ENCODE measurements at places on chromosomes 3 and 15.

- DNase-seq: no peak
Measured at GRCh38 chr3:50392101-50392715, 32.9 kb upstream of the TMEM115 start.

DNA sequence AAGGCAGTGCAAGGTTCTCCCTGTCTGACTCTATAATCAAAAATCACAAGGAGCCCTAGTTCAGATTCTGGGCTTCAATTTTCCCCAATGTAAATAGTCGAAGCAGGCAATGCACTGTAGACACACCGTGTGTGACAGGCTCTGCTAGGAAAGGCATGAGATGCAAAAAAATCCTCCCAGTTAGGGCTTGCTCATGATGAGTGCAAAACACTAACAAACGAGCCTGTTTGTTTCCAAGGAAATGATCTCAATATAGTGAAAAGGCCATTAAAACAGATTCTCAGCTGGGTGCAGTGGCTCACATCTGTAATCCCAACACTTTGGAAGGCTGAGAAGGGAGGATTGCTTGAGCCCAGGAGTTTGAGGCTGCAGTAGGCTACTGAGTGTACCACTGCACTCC lies 55.7 kb downstream of the UMPS start:
- no peak for DNase-seq

GRCh38 chr3:12924437-12924836 lies 83.1 kb upstream of the RPL32 start:
- no peak for DNase-seq

GRCh38 chr3:82938821-82939328 lies 1177.4 kb upstream of the GBE1 start:
- no peak for DNase-seq

- no peak for DNase-seq
Measured at GRCh38 chr3:135172191-135172869, 377.3 kb downstream of the EPHB1 start.

GRCh38 chr15:28191832-28192231 lies 92.7 kb upstream of the OCA2 start:
- DNase-seq: no peak

DNA sequence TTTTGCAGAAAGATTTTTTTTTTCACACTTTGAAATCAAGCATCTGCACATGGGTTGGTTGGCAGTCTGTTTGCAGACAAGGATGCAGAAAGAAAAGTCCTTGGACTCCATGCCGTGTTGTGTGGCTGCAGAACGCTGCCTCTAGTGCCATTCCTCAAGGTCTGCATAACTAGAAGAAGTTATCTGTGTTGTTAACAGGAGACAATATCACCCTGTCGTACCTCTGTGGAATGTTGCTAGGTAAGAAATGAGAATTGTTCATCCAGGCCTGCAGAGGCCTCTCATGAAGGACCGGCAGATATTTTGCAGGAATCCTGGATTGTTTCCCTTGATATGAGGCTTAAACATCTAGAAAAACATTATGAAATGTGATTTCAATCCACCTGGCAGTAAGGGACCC lies 58.5 kb upstream of the PPARG start:
- DNase-seq: no peak

GRCh38 chr3:186917512-186918312 lies 12.6 kb upstream of the ST6GAL1 start:
- no peak for DNase-seq

- DNase-seq: no peak
Measured at GRCh38 chr3:141769221-141769894, 6.2 kb downstream of the GRK7 start.

DNA sequence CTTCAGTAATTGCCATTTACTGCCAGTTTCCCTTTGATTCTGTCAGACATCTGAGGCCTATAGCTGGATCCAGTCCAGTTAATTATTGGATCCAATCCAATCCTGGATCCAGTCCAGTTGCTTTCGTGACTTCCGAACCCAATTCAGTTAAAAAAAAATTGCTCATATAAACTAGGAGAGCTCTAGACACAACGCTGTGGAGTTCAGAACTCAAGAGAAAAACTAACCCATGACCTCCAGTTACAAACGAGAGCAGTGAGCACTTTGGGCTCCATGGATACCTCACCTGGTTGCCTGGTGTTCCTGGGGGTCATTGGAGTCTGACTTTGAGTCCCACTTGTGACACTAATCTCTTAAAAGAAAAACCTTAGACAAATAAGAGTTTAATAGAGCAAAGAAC lies 269.8 kb downstream of the THSD4 start:
- DNase-seq: no peak

DNA sequence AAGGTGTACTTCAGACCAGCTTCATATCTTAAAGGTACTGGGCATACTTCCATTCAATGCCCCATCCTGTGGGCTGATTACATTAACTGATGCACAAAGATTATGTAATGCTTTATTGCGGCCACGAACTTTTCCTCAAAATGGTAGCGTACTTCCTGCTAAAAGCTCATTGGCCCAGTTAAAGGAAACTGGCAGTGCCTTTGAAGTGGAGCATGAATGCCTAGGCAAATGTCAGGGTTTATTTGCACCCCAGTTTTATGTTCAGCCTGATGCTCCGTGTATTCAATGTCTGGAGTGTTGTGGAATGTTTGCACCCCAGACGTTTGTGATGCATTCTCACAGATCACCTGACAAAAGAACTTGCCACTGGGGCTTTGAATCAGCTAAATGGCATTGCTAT lies 3.4 kb downstream of the SKIL start:
- no peak for DNase-seq

DNA sequence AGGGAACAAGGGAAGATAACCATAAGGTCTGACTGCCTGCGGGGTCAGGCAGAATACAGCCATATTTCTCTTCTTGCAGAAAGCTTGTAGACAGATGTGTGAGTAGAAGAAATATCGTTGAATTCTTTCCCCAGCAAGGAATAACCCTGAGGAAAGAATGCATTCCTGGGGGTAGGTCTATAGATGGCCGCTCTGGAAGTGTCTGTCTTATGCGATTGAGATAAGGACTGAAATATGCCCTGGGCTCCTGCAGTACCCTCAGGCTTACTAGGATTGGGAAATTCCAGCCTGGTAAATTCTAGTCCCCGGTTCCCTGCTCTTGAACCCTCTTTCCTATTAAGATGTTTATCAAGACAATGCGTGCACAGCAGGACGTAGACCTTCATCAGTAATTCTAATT lies 15.8 kb upstream of the SST start:
- DNase-seq: no peak

DNA sequence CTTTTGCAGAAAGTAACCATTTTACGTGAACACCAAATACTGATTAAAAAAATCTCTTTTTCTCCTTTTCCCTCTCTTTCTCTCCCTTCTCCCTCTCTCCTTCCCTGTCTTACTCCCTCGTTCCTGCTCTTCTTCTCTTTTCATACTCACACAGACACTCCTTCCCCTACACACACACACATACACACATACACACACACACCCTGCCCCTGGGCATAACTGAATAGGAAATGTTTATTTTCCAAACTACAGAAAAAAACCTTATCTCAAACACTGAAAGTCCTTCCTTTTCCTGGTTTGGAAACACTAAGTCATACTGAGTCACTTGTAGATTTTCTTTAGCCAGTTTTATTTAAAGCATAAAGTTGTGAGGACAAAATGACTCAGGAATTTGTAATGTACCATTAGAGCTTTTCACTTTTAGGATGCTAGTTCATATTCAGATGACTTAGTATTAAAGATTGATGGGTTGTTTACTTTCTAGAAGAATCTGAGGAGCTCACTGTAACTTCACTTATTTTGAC lies 62.4 kb downstream of the MBNL1 start:
- DNase-seq: peak; percentile 50

- no peak for DNase-seq
Measured at GRCh38 chr15:64092864-64093626, 593 bp downstream of the CIAO2A start.

DNA sequence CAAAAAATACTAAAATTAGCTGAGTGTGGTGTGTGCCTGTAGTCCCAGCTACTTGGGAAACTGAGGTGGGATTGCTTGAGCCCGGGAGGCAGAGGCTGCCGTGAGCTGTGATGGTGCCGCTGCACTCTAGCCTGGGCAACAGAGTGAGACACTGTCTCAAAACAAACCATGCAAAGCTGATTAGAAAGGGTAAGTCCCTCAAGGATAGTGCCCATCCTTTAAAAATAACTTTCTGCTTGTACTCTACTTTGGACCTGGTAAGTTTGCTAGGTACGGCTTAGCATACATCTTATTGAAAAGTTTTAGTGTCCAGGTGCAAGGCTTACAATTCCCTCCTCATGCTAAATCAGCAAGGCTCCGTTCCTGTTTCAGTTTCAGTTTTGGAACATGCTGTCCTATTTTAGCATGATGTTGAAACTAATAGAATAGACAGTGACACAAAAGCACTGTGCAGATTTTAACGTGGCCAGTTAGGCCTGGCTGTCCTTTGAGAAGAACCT lies 21.4 kb downstream of the FEM1B start:
- DNase-seq: no peak

- no peak for DNase-seq
Measured at GRCh38 chr15:98003518-98003917, 43.0 kb downstream of the ARRDC4 start.

- DNase-seq: no peak
Measured at GRCh38 chr3:41011854-41012253, 187.5 kb upstream of the CTNNB1 start.

DNA sequence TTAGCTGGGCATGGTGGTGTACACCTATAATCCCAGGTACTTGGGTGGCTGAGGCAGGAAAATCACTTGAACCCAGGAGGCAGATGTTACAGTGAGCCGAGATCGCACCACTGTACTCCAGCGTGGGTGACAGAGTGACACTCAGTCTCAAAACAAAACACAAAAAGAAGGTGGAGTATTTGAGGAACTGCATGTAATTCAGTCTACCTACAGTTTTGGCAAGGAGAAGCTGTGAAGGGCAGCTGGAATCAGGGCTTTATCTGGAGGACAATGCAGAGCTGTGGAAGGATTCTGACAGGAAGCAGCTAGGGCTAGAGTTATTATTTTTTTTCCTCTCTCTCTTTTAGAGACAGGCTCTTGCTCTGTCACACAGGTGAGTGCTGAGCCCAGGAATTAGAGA lies 6.8 kb downstream of the H1-8 start:
- no peak for DNase-seq

- no peak for DNase-seq
Measured at GRCh38 chr15:81265256-81265943, 58.5 kb downstream of the STARD5 start.

- no peak for DNase-seq
Measured at GRCh38 chr3:164779816-164780215, 298.5 kb downstream of the SI start.

GRCh38 chr3:32708672-32709283 lies 23.8 kb downstream of the CNOT10 start:
- DNase-seq: no peak

DNA sequence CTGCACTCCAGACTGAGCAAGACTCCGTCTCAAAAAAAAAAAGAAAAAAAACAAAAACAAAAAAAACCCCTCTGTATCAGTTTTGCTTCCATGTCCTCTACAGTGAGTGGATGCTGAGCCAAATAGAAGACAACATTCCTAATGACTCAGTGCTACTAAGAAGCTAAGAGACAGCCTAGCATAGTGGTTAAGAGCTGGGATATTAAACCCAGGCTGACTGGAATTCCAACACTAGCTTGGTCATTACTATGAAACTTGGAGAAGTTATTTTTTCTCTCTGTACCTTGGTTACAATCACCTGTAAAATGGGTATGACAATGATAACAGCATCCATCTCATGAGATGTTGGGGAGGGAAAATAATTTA lies 60.9 kb upstream of the PYGO1 start:
- DNase-seq: peak; percentile 36

- no peak for DNase-seq
Measured at GRCh38 chr3:4850928-4851265, 128.3 kb upstream of the BHLHE40 start.

DNA sequence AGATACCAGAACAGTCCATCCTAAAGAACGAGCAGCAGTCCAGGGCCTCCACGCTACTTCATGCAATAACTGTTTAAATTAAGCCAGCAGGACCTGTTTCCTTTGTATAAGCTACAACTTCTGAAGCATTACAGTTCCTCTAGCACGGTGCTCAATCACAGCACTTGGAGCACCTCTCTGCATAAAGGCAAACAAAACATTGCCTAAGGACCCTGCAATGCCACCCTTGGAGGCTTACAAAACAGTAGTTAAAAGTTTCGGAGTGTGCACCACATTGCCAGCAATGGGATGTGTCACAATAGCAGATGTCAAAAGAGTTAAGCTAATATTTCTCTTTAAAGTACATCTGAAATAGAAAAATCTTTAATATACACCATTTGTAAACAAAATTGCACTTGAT lies 2.6 kb upstream of the VPS39 start:
- no peak for DNase-seq

DNA sequence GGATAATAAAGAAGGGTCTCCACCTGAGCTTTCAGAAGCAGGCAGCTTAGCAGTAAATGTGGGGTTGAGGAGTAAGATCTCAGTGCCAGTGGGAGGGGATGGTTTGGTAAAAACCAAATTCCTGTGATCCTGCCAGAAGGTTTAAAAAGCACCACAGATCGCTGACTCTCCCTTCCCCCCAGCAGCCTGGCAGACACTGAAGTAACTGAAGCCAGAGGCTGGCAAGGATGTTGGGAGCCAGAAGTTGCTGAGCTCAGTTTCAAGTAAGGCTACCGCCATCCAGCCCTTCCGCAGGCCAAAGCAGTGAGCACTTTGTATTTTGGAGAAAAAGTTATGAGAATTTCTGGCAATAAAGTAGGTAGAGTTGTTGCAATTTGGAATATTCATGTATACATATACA lies 246.4 kb downstream of the ZNF621 start:
- no peak for DNase-seq

DNA sequence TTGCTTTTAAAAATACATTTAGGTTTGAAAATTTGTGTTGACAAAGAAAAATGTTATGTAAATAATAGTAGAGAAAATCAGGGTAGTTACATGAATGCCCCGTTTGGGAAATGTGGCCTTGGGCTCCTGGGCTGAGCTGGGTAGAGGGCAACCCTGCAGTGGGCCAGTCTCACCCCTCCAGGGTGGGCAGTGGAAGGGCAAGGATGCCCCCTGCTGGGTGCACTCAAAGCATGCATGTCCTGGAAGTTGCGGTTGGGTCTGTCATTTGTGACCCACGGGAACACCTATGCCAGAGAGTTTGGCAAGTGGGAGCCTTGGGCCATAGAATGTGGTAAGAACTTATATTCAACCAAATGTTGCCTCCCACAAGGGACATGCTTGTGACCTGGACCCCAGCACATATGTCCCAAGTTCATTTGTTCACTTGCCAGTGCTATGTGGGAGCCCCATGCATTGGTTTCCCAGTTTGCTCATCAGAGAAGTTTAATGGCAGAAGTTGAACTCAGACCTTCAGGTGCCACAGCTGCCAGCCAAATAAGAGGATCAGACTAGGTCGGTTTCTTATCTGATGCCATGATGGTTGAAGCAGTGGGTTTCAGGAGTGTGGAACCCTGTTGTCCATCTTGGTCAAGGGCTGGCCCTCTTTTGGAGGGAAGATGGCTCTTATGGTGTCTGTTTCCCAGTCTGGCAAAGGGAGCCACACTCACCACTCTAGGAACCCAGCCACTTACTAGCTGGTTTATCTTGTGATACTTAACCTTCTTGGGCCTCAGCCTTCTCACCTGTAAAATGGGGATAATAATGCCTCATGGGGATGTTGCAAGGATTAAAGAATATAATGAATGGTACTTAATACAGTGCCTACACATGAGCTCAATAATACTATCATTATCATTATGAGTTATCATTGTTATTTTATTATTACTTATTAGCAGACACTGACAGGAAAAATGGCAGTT lies 2.5 kb upstream of the PLCB2 start:
- DNase-seq: no peak

GRCh38 chr3:190060192-190060775 lies 60.4 kb downstream of the P3H2 start:
- DNase-seq: no peak

- DNase-seq: no peak
Measured at GRCh38 chr3:159057621-159058020, 255.8 kb downstream of the MFSD1 start.

- DNase-seq: no peak
Measured at GRCh38 chr3:37761043-37761442, 100.6 kb upstream of the CTDSPL start.

Data from fibroblast of skin of left quadriceps (primary cell).